ENCODE measurements at places on chromosomes 3 and 15. TPM values are rescaled to one million over a fixed set of nuclear protein-coding genes. Genes with fewer than 3 reads are reported as not detected.

The GJD2 gene
- not detected for total RNA-seq

The LDHAL6B gene
- total RNA-seq = not detected

The GOLGA8J gene
- total RNA-seq = not detected

The SLC22A13 gene
- not detected for total RNA-seq

The ARGFX gene
- total RNA-seq = not detected

The NIT2 gene
- total RNA-seq = 96.6 TPM

The GCNT3 gene
- 156 TPM for total RNA-seq

The TTC21A gene
- 1.9 TPM for total RNA-seq

The ERC2 gene
- not detected for total RNA-seq
